Sciatic nerve (tissue), 2 donors: ENCODE measurements at places on chromosomes 12 and 14.

GRCh38 chr12:50070314-50071060 lies 13.1 kb downstream of the ASIC1 start:
- peak; percentile 91 for DNase-seq

DNA sequence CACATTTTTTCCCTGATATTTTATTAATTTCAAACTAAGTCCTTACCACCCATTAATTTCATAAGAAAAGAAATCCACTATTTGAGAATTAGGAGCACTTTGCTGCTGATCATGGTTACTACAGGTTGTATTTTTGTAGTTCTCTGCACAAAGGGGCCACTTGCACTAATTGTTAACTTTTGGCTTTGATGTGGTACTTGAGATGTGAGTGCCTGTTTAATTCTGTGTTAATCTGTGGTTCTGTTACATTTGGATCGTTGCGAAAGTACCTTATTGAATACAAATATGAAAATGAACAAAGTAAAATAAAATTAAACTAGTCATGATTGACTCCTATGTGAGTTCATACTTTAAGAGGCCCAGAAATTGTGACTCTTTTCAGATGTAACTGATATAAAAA lies 374.9 kb upstream of the RGS6 start:
- no peak for DNase-seq

- DNase-seq = no peak
Measured at GRCh38 chr14:51441001-51441400, 201.0 kb downstream of the TMX1 start.

DNA sequence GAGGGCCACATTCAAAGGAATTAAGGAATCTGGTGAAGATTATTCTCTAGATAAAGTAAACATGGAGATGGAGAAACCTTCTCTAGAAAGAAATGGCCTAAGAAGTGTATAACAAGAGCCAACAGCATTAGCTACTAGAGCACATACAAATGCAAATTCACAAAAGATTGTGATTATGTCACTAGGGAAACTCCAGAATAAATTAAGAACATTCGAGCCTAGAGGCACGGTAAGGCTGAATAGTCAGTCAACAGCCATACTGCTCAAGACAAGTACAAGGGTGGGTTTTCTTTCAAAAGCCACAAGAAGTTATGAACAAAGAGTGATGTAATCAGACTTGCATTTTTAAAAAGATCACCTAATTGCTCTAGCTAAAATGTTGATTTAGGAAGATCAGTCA lies 25.4 kb downstream of the PPP4R3A start:
- DNase-seq = no peak

GRCh38 chr12:109461049-109461845 lies 15.9 kb downstream of the KCTD10 start:
- no peak for DNase-seq

GRCh38 chr12:104741497-104742367 lies 216.4 kb downstream of the SLC41A2 start:
- DNase-seq = no peak
